Cardiac fibroblast (primary cell): ENCODE measurements at places on chromosomes 13 and 19.

DNA sequence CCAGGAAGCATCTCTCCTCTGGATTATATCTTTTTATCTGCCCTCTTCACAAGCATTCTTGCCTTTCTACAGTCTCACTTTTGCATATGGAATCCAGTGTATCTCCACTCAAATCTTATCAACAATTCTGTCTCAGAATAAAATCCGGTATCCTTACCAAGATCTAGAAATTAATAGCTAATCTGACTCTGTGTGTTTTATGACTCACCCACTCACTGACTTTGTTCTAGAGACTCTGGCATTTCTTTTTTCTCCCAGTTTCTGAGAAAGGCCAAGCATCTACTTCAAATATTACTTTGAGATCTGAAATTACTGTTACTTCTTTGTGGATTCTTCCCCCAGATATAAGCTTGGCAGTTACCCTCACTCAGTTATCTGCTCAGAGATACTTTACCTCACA lies 913.5 kb upstream of the ATXN8OS start:
- no peak for DNase-seq

DNA sequence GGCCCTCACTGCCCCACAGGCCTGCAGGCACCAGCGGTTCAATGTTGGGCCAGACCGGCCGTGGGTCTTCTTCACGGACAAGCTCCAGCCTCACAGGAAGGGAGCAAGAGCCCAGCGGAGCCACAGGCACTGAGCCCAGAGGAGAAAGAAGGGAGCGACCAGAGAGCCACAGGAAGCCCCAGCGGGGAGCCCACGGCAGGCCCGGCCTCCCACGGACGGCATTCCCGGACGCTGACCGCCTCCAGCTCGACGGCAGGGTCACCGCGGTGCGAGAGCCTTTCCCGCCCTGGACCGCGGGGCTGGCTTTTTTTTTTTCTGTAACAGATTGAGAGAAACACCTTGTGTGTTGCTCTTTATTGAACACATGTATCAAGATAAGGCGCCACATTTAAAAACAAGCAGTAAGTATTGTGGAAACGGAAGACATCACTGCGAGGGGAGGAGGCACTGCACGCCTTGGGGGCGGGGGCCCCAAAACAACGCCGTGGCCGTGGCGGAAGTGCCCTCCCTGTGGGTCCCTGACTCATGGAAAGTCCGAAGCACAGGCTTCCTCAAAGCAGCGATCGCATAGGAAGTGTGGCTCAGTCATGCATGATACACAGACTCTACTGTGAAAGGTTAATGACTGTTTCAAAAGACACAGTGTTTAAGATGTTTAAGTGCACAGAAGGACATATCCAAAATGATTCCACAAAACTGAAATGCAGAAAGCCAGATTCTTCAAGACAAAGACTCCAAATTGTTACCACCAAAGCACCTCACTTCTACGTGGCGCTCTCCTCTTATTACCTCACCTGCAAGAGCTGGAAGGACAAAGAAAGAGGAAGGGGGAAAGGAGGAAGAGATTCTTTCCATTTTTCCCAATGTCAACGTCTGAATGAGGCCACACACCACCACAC lies 3.5 kb downstream of the RASA3 start:
- peak; percentile 96 for DNase-seq

GRCh38 chr19:14494910-14495671 lies 836 bp downstream of the GIPC1 start:
- DNase-seq, result no peak

DNA sequence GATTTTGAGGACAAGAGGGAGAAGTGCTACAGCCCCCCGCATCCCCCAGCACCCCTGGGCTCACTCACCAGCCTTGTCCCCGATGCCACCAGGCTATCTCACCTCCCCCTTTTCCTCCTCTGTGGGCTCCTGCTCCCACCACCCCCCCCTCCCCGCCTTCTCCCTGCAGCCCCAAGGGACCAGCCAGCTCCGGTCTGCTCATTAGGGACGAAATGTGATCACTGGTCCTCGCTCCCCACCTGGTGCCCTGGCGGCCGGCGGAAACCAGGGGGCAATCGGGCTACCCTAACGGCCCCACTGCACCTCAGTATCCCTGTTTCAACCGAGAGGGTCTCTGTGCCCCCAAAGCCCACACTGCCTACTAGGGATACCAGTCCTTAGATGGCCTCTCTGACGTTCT lies 2.7 kb downstream of the GPR4 start:
- no peak for DNase-seq

DNA sequence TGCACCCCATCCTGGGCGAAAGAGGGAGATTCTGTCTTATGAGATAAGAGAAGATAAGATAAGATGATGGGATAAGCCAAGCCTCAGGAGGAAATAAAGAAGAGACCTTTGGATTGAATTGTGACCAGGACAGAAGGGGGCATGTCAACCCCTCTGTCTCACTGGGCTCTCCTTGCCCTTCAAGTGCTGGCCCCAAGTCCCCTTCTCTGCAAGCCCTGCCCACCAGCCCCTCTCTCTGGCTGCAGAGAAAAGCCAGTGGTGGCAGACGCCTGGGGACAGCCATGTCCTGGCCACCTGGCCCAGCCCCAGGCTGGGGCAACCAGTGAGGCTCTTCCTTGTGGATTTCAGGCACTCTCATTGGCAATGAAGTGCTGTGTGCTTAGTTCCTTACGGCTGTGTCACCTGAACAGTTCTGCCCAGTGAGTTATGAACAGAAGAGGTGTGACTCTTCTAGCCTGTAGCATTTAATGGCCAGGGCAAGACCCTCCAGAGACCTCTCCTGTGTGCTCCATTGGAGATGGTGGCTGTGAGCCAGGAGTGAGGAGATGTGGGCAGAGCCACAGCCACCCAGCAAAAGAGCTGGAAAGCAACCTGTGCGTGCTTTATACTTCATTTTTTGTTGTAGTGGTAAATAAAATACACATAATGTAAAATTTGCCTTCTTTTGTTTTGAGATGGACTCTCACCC lies 6.1 kb upstream of the BTBD2 start:
- DNase-seq, result no peak

DNA sequence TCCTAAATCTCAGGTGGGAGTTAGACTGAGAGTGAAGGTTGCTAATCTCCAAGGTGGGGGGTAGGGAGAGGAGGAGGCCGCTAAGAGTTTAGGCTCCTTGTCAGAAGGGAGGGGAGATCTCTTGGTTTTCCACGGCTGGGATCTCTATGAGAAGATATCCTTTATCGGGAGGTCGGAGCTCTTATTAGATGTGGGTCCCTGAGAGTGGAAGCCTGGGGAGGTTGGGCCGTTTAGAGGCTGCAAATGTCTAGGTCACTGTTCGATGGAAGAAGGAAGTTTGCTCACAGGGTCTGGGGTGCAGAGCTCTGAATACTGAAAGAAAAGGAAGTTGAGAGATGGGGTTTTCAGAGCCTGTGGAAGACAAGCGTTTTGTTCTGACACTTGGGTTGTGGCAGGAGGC lies 3.8 kb downstream of the MYADM start:
- no peak for DNase-seq

GRCh38 chr13:97276862-97277269 lies 54.7 kb downstream of the MBNL2 start:
- peak; percentile 31 for DNase-seq

DNA sequence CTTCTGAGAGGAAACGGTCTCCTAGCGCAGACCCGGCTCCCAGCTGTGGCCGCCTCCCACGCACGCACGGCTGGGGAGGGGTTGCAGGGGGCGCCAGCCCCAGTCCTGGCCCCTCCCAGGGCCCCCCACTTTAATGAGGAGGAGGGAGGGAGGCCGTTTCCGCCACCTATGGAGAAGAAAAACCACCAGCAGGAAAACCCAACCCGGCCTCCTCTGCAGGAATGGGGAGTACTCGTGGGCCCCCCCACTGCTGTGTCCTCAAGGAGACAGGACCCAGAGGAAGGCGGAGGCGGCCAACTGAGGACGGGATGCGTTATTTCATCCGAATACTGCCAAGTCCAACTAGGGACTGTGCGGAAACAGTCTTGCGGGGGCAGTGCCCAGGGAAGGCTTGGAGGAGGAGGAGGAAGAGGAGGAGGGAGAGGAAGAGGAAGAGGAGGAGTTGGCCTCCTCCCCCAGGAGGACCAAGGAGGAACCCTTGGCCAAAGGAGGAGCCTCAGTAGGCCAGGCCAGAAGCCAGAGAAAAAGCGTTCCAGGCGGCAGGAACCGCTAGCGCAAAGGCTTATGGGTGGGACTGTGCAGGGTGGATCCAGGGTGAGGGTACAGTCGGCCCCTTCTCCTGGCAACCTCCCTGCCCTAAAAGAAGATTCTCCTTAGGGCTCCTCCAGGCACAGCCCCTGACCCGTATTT lies 3.9 kb upstream of the SSBP4 start:
- DNase-seq, result peak; percentile 80

- no peak for DNase-seq
Measured at GRCh38 chr19:46602392-46603194, 1.5 kb downstream of the CALM3 start.
